ENCODE measurements at places on chromosomes 3 and 15.

DNA sequence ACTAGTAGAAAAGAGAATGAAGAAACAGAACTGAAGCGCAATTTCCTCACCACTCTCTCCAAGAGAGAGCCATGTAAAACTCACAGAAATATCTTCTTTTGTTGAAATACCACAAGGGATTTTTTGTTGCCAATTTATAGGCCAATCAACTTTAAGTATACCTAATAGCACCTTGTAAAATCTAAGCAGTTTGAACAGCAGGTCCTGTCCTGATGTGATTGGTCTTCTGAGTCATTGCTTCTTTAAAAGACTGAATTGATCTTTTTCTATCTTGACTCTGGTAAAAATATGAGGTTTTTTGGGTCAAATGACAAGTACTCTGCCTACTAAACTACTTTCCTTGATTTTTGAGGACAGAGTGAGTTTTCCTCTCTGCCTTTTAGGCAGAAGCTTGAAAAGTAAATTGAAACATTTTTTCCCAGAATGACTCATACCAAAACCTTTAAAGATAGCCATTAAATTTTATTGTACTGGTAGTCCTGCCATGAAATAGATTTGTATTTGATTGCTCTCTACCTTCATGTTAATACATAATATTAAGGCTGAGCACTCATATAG lies 343.9 kb upstream of the CBLB start:
- no peak for DNase-seq

- no peak for DNase-seq
These were observed 32.8 kb downstream of the CDIN1 start for GRCh38 chr15:36612063-36612788.

DNA sequence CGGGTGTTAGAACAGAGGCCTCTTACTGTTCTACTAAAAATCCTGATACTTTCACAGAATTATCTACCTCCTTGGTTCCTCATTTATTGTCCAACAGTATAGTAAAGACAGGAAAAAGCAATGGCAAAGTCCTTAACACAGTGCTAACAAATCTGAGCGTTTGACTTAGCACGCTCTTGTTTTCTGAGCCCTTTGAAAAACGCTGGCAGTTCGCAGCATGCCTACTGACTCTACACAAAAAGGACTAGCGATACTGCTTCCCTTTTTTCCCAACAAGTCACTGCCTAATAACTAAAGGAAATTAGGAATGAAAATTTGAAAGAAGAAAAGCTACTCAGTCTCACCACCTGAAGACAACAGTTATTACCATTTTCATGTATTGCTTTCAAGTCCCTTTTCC lies 34.8 kb upstream of the CEMIP start:
- no peak for DNase-seq

- no peak for DNase-seq
These were observed 1.2 kb upstream of the CLSTN2 start for GRCh38 chr3:139933766-139934165.

DNA sequence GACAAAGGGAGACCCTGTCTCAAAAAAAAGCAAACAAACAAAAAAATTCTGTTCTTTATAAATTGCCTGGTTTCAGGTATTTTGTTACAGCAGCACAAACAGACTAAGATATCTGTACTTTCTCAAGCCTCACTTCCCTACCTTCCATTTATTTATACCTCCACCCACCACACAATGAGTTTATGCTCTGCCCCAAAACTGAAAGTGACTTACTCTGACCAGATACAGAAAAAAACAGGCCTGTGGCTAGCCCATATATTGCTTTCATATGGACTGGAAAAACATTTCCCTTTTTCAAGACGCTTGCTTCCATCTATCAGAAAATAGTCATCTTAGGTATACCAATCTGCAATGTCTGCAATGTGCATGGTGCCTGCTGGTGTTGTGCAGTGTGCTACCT lies 8.7 kb upstream of the GPD1L start:
- DNase-seq, result no peak

Measured in WTC11 (cell line).